Left lung (tissue), 14 donors: ENCODE measurements at places on chromosomes 12 and 14. TPM values are rescaled to one million over a fixed set of nuclear protein-coding genes. Genes with fewer than 3 reads are reported as not detected.

Gene GPR162
- 13.7 TPM for total RNA-seq

DNA sequence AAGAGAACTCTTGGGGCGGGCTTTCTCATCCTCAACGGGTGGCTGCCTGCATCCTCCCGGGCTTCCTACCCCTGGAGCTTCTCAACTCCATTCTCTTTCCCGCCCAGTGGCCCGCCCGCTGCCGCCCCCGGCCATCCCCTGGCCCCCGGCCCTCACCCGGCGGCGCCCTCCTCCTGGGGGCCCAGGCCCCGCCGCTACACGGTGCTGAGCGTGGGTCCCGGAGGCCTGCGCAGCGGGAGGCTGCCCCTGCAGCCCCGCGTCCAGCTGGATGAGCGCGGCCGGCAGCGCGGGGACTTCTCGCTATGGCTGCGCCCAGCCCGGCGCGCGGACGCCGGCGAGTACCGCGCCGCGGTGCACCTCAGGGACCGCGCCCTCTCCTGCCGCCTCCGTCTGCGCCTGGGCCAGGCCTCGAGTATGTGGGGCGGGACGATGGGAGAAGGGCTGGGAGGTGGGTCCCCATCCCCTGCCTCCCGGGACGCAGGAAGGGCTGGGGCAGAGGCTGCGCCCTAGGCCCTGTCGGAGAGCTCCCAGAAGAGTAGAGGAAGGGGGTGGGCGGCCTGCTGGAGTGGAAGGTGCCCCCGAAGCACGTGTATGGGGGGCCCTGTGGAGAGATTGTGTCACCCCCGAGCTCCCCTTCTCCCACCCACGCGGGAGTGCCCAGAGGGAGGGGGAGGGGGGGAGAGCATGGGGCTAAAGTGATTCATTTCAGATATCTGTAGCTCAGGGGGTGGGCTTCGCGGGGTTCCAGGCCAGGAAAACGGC, 1.5 kb downstream of the LAG3 start:
- H3K4me3 ChIP-seq = no peak overlapping the region
- H3K27me3 ChIP-seq = no peaks in the 10 kb centered on the region
- no peak overlapping the region for H3K27ac ChIP-seq
- DNase-seq = no peak
- no peaks in the 10 kb centered on the region for H3K36me3 ChIP-seq

Gene HOXC6
- 0.97 TPM for total RNA-seq

Gene GPR135
- 1.7 TPM for total RNA-seq

DNA sequence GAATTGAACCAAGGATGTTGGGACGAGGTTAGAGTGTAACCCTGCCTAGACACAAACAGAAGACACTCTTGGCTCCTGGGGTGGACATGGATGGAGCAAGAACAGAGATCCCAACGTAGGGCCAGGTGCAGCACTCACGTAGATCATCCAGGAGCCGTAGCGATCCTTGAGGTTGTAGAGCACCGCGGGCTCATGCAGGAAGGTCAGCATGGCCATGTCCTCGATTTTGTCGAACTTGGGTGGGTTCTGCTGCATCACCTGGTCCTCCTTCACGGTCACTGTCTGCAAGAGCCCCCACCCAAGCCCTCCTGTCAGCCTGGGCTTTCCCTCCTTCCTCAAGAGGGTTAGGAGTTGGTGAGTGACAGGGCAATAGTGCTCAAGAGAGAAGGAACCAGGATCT, 2.5 kb downstream of the MYH7 start:
- H3K27ac ChIP-seq = no peak overlapping the region
- H3K36me3 ChIP-seq = no peaks in the 10 kb centered on the region
- no peak overlapping the region for H3K4me3 ChIP-seq
- DNase-seq = no peak

GRCh38 chr14:33709283-33709682, 241.6 kb downstream of the EGLN3 start:
- no peak overlapping the region for H3K27ac ChIP-seq
- peaks cover 5% of the 10 kb centered on the region for H3K27me3 ChIP-seq
- no peak for DNase-seq
- H3K4me3 ChIP-seq = no peak overlapping the region
- no peaks in the 10 kb centered on the region for H3K36me3 ChIP-seq
- H3K4me1 ChIP-seq = no peaks in the 10 kb centered on the region

Gene ATN1
- total RNA-seq = 107 TPM

DNA sequence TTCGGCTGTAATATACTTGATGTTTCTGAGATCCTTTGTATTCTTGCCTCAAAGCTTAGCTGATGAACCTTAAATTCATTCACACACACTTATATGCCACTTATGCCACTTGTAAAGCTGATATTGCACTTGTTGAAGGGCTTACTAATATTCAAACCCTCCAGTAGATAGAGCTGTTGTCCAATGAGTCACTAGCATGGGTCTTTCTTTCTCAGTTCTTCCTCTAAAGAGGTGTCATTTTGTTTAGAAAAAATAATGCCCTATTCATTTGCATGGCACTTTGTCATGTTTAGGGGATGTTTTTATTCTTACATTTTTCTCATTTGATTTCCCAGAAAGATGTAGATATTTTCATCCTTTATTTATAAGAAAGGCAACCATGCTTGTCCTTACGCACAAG, 56.4 kb downstream of the MON2 start:
- H3K36me3 ChIP-seq = peaks cover 15% of the 10 kb centered on the region
- no peak for DNase-seq
- no peak overlapping the region for H3K27ac ChIP-seq
- no peak overlapping the region for H3K4me3 ChIP-seq
- H3K27me3 ChIP-seq = no peaks in the 10 kb centered on the region

Gene LBHD2
- total RNA-seq = not detected

Gene AMDHD1
- total RNA-seq = 2.4 TPM

Gene AEBP2
- 31.5 TPM for total RNA-seq

DNA sequence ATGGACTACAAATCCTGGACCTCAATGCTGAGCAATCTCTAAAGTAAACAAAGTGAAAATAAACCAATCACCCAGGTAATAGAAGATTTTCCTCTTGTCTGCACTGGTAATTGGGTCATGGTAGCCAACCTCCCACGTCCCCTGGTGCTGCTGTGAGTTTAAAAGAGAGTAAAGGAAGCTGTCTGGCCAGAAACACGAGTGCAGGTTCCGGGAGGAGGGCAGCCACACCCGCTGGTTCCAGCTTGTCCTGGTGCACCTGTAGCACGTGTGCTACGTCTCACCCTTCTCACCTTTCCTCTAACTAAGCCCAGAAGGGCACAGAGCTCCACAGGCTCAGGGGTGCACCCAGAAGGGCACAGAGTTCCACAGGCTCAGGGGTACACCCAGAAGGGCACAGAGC, 5.4 kb downstream of the CRACR2A start:
- peaks cover under 1% of the 10 kb centered on the region for H3K27me3 ChIP-seq
- no peaks in the 10 kb centered on the region for H3K36me3 ChIP-seq
- H3K4me3 ChIP-seq = no peak overlapping the region
- no peaks in the 10 kb centered on the region for H3K4me1 ChIP-seq

GRCh38 chr14:74255281-74255680, 16.0 kb downstream of the VSX2 start:
- no peak overlapping the region for H3K27ac ChIP-seq
- peaks cover 20% of the 10 kb centered on the region for H3K4me1 ChIP-seq
- H3K36me3 ChIP-seq = no peaks in the 10 kb centered on the region
- no peak for DNase-seq
- no peak overlapping the region for H3K4me3 ChIP-seq

Gene CHFR
- total RNA-seq = 42.2 TPM

DNA sequence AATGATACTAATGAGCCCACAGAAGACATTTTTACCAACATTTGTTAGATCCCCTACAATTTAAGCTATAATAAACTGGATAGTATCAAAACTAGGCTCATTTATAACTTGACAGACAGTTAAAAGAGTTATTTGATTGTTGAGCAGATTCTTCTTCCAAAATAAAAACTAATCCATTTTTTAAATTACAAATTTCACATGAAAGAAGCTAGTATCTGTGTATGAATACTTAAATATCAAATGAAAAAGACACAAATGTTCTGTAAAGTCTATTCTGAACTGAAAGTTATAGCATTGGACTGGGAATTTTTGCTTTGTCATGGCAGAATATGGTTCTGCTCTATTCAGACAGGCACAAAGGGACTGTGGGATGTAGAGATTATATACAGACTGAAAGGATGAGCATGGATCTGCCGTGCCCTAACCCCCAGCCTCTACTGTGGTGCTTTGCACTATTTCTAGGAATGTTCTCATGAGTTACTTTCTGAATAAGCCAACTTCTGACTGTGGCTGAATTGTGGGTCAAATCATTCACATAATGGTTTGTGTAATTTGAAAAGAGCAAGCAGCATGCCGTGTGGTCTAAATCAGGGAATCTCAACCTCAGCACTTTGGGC, 352.7 kb downstream of the KCNH5 start:
- H3K27ac ChIP-seq = peak overlapping the region; percentile 78
- no peaks in the 10 kb centered on the region for H3K4me1 ChIP-seq
- no peak overlapping the region for H3K4me3 ChIP-seq
- H3K36me3 ChIP-seq = no peaks in the 10 kb centered on the region
- no peak for DNase-seq
